ENCODE measurements at places on chromosomes 5 and 9.

GRCh38 chr9:3447788-3448187 lies 78.0 kb downstream of the RFX3 start:
- no peak for DNase-seq

- DNase-seq: no peak
These were observed 224.8 kb downstream of the ENC1 start for GRCh38 chr5:74415695-74416102.

- DNase-seq: no peak
These were observed 438.3 kb downstream of the SH3GL2 start for GRCh38 chr9:18017136-18017535.

GRCh38 chr5:5270958-5271785 lies 131.0 kb downstream of the ADAMTS16 start:
- DNase-seq: no peak

DNA sequence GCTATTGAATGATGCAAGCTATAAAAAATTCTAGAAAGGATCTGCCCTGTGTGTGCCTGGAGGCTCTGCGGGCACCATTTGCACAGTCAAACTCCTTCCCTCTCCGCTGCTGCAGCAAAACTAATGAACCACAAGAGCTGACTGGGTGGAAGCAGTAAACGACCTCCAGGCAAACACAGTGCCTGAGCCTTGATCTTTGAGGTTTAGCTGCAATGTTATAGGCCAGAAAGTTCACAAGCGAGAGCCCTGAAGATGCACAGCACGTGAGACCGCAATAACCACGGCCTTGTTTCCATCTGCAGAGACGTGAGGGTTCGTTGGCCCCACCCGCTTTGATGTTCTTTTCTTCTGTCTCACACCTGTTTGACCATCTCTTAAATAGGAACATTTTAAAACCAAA lies 69.2 kb upstream of the S1PR3 start:
- no peak for DNase-seq

DNA sequence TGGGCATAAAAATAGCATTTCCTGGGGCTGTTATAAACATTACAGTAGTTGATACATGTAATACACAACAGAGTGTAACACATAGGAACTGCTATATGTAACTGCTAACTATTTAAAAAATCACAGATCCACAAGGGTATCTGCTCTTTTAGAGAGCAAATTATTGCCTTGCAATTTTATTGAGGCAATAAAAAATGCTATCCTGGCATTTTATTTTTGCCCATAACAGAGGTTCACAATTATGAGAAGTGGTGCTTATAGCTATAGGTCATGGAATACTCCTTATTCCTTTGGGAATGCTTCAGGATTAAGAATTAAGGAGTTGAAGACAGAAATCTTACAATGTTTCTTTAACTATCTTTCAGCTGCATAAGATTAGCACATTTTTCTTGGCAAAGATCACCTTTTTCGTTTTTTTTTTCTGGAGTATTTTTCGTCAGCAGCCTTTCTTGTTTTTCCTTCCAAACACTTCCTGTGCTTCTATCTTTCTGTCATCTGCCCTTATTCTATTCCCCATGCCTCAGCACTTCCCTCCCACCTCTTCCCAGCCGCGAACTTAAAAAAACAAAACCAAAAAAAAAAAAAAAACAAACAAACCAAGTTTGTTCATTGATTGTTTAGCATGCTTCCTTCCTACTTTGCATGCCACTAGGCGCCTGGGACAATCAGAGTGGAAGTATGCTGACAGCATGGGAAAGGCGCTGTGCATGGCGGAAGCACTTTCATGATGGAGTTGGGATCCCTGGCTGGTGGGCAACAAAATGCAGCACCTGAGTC lies 264.2 kb downstream of the MAST4 start:
- no peak for DNase-seq

GRCh38 chr9:108994695-108995094 lies 18.6 kb downstream of the CTNNAL1 start:
- DNase-seq: no peak

GRCh38 chr5:11398728-11399127 lies 505.5 kb downstream of the CTNND2 start:
- no peak for DNase-seq

- DNase-seq: no peak
These were observed 89.2 kb downstream of the MVB12B start for GRCh38 chr9:126415741-126416370.

DNA sequence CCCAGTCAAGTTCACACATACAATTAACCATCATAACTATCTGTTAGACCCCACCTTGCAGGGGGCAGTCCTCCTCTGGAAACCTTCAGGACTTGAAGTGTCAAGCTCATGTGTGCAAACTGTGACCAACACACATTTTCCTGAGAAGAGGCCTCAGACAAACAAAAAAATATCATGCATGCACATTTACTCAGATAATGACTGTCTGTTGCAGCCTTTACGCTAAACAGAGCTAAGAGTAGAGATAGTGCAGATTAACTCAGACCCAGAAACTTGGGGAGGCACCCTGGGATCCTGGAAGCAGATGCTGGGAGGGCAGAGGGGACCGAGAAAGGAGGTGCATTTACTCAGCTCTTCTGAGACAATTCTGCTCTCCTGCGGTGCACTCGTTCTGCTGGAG lies 3.6 kb upstream of the S1PR3 start:
- DNase-seq: no peak

All from stimulated activated CD8-positive, alpha-beta memory T cell treated with anti-CD3 and anti-CD28 coated beads, Interleukin-15, amount 100 ng/mL, for 4 hours (primary cell).